ENCODE measurements at places on chromosomes 7 and 10.
A peak's percentile ranks its signal among the peaks of the same experiment; 100 is the strongest.

DNA sequence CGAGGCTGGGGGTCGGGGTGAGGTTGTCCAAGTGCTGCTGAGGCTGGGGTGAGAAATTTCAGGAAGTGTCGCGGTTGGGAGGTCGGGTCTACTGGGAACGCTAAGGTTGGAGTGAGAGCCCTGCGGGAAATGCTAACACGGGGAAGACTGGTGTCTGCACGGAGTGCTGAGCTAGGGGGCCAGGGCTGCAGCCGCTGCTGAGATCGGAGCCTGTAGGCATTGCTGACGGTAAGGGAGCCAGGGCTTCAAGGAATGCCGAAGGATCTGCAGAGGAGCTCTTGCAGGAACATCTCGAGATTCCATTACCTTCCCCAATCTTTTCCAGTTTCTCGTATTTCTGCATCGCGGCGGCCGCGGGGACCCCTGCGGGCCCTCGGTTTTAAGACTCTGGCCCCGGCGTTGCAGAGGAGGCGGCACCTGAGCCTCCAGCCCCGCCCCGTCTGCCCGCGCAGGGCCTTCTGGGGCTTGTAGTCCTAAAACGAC is at the start of gene CDK5:
Gene CDK5, minus strand, starts transcription at position 392 of the 483 bp plus-strand sequence. Its CDS starts 49 bp downstream, at position 343.
- no peak for DNase-seq

DNA sequence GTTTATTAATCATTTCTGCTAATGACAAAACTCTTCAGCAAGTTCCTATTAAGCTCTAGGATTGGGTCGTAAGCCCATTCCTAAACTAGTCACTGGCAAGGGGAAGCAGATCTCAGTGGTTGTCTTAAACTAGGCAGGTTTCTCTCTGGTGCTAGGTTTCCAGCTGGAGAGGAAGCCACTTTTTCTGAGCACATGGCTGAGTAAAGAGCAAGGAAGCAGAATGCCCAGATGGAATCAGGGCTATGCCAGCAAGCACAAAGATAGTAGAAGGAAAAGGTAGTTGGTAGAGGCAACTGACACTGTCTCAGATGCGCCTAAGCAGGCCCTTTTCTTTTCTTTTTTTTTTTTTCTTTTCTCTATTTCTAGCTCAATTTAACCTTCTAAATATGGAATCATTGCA is 224.9 kb downstream of the EXOC4 start:
- DNase-seq, result no peak

- no peak for DNase-seq
Measured at GRCh38 chr7:108149119-108149518, 19.0 kb upstream of the LAMB4 start.

- no peak for DNase-seq
Measured at GRCh38 chr7:32474008-32474407, 16.2 kb downstream of the LSM5 start.

DNA sequence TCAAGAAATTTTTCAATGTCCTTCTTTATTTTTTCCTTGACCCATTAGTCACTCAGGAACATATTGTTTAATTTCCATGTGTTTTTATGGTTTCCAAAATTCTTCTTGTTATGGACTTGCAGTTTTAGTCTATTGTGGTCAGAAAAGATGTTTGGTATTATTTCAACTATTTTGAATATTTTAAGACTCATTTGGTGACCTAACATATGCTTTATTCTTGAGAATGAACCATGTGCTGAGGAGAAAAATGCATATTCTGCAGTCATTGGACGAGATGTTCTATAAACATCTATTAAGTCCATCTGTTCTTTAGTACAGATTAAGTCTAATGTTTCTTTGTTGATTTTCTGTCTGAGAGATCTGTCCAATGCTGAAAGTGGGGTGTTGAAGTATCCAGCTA is 42.3 kb upstream of the MDFIC start:
- no peak for DNase-seq

GRCh38 chr10:28298951-28299350 is 3.9 kb downstream of the MPP7 start:
- no peak for DNase-seq

GRCh38 chr7:99002148-99002826 is 124.0 kb downstream of the TRRAP start:
- DNase-seq, result no peak

GRCh38 chr7:45917658-45918057 is 3.4 kb downstream of the IGFBP3 start:
- DNase-seq, result peak; percentile 48

DNA sequence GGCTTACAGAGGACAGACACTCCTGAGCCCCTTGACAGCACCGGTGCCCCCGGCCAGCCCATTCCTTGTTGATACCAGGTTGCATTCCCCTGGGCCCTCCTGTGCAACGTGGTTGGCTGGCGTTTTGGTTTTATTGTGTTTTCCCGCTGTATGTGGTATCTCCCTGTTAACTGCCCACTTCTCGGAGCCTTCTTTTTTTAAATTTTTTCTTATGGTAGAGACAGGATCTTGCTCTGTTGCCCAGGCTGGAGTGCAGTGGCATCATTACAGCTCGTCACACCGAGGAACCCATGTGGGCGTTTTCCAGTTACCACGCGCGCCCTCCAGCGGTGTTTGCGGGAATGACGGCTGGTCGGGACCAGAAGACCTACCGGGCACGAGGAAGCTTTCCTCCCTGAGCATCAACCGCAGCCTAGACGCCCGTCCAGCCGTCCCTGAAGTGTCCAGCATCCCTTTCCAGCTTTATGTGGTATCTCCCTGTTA is 16.9 kb upstream of the ZFAND2A start:
- DNase-seq, result peak; percentile 59

DNA sequence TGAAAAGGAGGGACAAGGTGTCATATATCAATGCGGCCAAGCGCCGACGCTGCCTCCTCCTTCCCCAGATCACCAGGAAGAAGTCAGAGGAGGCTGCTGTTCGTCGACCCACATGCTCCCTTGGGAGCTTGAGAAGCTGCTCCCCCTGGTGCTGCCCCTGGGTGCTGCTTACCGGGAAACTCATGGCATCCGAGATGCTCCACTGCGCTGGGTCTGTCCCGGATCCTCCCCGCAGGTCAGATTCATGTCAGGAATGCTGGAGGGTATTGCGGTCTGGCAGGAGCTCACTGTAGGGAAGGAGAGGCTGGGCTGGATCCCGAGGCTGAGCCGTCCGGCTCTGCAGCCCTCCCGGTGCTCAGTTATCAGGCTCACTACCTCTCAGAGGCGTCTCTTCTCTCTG is 123.7 kb upstream of the FAM20C start:
- no peak for DNase-seq

DNA sequence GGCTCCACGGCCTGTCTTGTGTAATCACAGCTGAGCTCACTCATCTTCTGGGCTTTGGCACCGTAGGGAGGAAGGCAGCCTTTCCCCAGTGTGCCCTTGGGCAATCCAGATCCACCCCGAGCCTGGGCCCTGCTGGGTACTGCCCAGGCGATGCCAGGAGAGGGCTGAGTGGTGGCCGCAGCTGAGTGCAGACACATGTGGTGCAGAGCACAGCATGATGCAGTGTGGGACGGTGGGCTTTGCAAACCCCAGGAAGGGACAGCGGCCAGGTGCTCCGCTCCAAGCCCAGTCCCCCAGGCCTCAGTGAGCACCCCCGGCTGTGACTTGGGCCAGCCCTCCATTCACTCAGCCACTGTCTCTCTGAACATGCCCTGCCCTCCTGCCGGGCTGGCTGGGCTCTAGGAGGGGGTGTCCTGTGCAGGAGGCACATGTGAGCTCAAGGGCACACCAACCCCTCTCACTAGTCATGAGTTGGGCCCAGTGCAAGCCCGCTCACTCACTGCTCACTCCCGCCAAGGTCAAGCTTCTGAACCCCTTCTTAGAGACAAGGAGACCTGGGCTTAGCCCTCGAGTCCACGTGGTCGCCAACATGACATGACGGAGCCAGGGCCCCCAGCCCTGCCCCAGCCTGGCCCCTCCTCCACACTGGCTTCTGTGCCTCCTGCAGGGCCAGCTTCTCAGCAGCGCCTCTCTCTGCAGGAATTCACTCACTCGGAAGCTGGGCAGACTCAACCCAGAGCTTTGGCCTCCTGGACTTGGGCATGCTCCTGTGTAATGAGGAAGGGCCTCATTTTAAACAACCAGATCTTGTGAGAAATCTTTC is 77.5 kb upstream of the INSIG1 start:
- DNase-seq, result no peak

GRCh38 chr7:2279896-2280295 is 34.3 kb downstream of the SNX8 start:
- no peak for DNase-seq

- no peak for DNase-seq
Measured at GRCh38 chr7:155896531-155897263, 84.4 kb upstream of the SHH start.

GRCh38 chr7:46929359-46929758 is 652.6 kb downstream of the TNS3 start:
- DNase-seq, result no peak

DNA sequence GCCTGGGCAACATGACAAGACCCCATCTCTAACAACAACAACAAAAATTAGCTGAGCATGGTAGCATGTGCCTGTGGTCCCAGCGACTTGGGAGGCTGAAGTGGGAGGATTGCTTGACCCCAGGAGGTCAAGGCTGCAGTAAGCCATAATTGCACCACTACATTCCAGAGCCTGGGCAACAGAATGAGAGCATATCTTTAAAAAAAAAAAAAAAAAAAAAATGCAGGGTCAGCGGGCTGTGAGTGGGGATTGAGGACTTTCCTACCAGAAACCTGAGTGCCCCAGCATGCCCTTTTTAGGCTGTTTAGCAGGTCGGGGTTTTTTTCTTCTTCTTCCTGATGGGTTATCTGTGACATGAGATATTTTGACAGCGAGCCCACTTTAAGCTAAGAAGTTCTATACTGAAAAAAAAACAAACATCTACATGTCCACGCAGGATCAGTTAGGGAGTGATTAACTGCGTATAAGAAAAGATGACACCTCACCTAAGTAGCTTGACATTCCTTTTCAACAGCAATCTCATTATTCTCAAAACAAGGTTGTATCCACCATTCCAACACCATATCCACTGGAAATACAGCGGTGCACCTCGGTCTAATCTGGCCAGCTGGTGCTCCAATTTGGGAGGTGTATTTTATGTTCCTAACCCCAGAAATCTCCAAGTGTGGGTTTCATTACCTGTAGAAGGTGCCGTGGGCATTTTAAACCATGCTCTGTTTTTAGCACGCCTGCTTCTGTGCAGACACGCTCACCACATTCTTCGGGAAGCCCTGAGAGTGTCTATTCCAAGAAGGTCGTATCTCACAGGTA is 13.8 kb upstream of the RFC2 start:
- no peak for DNase-seq

GRCh38 chr7:155880721-155881120 is 68.5 kb upstream of the SHH start:
- DNase-seq, result no peak

DNA sequence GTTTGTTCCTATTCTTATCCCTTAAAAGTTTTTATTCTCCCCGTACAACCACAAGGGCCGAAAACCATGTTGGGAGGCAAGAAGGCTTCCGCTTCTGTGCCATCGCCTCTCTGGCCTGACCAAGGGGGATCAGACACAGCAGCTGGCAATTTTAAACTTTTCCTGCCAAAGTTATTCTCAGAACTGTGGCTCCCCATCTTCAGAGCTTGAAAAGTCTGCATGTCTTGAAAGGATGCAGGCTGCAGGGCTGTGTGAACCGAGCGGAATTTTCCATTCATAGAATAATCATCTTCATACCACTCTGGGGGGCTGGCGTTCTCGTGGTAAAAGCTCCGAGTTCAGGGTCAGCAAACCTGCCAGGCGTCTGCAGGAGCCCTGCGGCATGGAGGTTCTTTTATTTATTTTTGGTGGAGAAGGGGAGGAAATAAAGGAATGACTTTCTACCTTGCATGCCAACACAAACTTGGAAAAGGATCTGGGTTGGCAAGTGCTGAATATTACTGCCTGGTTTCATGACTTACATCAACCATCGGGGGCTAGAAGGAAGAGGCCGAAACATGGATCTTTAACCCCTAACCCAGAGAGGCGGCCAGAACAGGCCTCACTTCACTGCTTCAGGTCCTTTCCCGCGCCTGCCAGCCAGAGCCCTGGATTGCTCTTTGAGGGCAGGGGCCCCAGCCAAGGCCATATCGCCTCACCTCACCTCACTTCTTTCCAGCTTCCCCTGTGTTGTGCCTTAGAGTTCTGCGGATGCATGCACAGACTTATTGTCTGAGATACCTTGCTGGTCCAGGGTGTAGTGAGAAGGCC is 3.0 kb upstream of the NANOS1 start:
- no peak for DNase-seq
